ENCODE measurements at places on chromosomes 11 and 22.

- DNase-seq: no peak
These were observed 854.5 kb downstream of the BRD1 start for GRCh38 chr22:48972979-48973693.

DNA sequence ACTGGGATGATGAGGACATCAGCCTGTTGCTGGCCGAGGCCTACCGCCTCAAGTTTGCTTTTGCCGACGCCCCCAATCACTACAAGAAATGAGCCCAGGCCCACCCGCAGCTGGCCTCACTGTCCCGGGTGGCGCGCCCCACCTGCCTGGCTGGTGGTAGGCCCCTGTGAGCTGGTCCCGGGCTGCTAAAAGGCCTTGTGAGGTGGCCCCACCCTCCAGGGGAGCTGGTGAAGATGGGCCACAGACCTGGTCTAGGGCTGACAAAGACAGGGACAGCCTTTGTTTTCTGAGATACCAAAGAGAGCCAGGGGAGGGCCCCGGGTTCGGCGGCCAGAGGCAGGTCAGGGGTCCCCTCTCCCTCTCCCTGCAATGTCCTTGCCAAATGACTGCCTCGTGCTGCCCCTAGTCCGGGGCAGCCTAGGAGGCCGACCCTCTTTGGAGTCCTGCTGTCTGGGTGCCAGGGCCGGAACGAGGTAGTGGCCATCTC, 411.1 kb downstream of the TBC1D22A start:
- DNase-seq: peak; percentile 4

DNA sequence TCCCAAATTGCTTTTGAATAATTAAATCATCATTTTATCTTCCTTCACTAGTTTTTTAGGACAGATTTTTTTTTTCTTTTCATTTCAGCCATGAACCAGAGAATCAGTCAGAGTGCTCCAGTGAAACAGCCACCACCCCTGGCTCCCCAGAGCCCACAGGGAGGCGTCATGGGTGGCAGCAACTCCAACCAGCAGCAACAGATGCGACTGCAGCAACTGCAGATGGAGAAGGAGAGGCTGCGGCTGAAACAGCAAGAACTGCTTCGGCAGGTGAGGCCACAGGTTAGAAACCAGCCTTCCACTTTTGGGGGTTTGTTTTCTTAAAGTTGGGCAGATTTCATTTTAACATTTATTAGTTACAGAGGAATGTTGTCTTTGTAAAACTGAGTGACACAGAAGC, 95.6 kb downstream of the YAP1 start:
- DNase-seq: peak; percentile 14

DNA sequence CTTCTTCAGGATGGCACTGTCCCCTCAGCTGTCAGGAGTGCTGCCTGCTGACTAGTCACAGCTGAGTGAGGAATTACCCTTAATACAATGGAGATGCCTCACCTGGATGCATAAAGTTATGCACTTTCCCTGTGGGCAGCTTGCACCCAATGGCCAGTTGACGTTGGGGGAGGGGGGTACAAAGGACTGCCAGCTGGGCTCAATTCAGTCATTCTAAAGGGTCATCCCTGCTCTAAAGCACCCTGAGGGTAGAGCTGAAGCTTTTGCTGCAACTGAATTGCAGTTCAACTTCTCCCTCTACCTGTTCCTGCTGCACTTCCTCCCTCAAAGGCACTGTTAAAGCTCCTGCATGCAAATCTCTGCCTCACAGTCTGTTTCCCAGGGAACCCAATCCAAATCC, 147.8 kb upstream of the SESN3 start:
- no peak for DNase-seq

- DNase-seq: no peak
These were observed 23.6 kb downstream of the NNMT start for GRCh38 chr11:114319716-114320328.

- DNase-seq: no peak
These were observed 11.3 kb downstream of the ABTB2 start for GRCh38 chr11:34346551-34346950.

DNA sequence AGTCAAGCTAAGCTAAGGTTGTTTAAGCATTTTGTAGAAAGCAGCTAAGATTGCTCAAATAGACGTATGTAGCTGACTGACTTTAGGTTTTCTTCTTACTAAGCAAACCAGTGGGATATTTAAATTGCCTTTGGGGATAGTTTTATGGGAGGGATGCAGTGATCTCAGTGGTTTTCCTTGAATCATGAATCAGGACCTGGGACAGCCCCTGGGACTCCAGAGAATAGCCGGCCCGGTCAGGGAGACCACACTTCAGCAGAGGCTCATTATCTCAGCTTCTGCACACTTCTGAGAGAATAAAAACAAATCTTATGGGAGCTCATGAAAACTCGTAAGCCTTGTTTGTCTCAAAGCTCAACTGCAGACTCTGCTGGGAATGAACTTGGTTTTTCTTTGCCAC, at the start of gene OR9I1:
OR9I1 (minus strand) TSS at position 62 of the 400 bp plus-strand sequence. CDS start 6,086 bp downstream, outside the sequence.
- DNase-seq: no peak

Measured in WTC11 (cell line).